ENCODE measurements at places on chromosomes 1 and 21. TPM values are rescaled to one million over a fixed set of nuclear protein-coding genes. Genes with fewer than 3 reads are reported as not detected.

The CAMK2N1 gene
- 128 TPM for total RNA-seq

The CSDE1 gene
- total RNA-seq = 522 TPM

The FMO2 gene
- total RNA-seq = 1.2 TPM

The LRRC3 gene
- 5.8 TPM for total RNA-seq

The RAD54L gene
- total RNA-seq = 2.8 TPM

The KCNAB2 gene
- total RNA-seq = 21.5 TPM

The SLC44A3 gene
- total RNA-seq = 5.1 TPM

The ST6GALNAC3 gene
- 16.4 TPM for total RNA-seq

The MAPKAPK2 gene
- 10.1 TPM for total RNA-seq

The ZNF695 gene
- total RNA-seq = 6.0 TPM

The NTMT2 gene
- not detected for total RNA-seq

The FCGR3B gene
- total RNA-seq = 1.6 TPM

The LRRC39 gene
- total RNA-seq = 11.3 TPM

The ZYG11B gene
- 161 TPM for total RNA-seq

The NECTIN4 gene
- not detected for total RNA-seq

The FMO4 gene
- 0.46 TPM for total RNA-seq

The TFAP2E gene
- total RNA-seq = 0.69 TPM

The AMY1C gene
- not detected for total RNA-seq

The KRTAP19-6 gene
- not detected for total RNA-seq

The GPR61 gene
- total RNA-seq = 17.8 TPM

The ITLN1 gene
- not detected for total RNA-seq

The RGL1 gene
- 25.6 TPM for total RNA-seq

The OR2T27 gene
- total RNA-seq = not detected

The NBPF6 gene
- not detected for total RNA-seq

The CELA2A gene
- total RNA-seq = not detected

The SPRR2A gene
- not detected for total RNA-seq

The OR2M5 gene
- total RNA-seq = not detected

The CYP4B1 gene
- total RNA-seq = not detected
